ENCODE measurements at places on chromosomes 12 and 14.

DNA sequence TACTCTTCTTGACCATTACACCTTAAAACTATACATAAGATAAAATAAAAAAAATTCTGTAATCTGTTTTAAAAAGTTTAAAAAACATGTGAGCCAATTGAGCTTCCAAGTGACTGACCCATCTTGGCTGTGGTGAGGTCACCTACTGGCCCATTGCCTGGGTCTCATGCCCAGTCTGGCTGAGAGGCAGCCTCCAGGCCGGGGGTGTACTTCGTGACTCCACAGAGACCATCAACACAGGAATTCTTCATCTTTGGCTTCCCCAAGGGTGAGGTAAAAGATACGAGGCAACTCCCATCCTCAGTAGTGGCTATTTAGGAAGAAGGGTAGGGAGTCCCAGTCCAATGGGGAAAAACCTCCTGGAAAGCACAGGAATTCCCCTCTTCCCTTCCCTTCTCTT, 113.2 kb downstream of the APAF1 start:
- no peak for DNase-seq

DNA sequence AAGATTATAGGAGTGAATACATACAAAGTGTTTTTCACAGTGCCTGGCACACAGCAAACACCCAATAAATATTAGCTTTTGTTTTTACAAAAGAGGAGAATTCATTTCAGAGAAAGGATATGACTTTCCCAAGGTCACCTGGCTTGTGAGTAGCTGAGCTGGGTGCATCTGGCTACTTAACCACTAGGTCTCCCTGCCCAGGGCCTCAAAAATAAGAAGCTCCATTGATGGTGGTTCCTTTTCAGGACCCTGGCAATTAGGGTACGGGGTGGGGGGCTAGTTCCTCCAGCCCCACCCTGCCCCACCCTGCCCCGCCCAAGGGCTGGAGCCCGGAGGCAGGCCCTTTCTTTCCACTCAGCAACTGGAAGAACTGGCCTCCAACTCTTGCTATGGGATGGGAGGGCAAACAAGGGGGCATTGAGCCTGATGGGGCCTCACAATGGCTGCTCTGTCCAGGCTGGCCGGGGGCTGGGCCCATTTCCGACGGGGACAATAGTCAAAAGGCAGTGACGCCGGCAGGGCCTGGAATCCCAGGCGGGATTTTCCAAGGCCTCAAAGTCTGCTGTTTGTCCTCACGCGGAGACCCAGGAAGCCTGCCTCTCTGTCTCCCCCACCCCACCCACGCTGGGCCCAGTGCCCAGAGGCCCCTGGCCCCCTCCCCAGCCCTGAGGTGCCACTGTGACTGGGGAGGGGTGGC, 8.2 kb upstream of the ATG101 start:
- no peak for DNase-seq

GRCh38 chr12:93990832-93991803, 157.3 kb upstream of the PLXNC1 start:
- no peak for DNase-seq

DNA sequence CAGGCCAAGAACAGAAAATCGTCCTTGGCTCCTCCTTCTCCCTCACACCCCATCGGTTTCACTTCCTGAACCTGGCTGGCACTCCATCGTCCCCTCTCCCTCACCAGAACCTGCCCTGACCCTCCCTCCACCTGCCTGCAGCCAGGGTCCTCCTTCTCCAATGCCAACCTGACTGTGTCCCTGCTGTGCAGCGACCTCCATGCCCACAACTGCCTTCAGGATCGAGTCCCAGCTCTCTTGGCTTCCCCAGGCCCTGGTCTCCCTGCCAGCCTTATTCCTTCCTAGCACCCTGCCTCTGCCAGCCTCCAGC, 19.8 kb downstream of the HVCN1 start:
- DNase-seq = no peak

GRCh38 chr14:20397511-20397910, 15.8 kb downstream of the TEP1 start:
- DNase-seq = no peak

DNA sequence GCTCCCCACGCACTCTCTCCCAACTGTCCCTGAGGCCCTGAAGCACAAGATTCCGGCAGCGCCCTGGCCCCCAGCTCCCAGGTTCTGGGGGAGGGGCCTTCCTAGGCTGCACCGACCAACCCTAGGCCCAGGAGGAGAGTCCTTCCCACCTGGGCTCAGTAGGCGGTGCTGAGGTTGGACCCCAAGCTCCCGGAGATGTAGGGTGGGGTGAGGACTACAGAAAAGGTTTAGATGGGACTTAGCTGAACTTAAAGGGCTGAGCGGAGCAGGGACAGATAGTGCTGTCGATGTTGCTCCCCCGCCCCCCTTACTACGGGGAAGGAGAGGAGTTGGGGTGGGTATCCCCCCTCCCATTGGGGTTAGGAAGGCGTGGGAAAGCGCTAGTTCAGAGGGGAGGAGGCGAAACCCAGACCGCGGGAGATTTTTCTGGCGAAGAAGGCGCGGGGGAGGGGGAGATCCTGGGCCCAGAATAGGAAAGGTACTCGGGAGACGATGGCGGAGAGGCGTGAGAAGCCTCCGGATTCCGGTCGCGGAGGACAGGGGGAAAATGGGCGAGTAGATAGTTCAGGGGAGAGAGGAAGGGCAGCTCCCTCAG, 4.2 kb upstream of the BAZ2A start:
- no peak for DNase-seq

DNA sequence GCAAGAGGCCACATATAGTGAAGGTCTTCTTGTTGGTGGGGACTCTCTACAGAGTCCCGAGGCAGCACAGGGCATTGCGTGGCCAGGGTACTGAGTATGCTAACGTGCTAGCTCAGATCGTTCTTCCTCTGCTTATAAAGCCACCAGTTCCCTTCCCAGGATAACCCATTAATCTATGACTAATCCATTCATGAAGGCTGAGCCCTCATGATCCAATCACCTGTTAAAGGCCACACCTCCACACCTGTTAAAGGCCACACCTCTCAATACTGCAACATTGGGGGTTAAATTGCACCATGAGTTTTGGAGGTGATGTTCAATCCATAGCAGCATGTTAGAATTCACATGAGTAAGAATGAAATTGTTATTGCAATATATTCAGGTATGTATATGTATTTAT, 12.8 kb upstream of the YARS2 start:
- no peak for DNase-seq

DNA sequence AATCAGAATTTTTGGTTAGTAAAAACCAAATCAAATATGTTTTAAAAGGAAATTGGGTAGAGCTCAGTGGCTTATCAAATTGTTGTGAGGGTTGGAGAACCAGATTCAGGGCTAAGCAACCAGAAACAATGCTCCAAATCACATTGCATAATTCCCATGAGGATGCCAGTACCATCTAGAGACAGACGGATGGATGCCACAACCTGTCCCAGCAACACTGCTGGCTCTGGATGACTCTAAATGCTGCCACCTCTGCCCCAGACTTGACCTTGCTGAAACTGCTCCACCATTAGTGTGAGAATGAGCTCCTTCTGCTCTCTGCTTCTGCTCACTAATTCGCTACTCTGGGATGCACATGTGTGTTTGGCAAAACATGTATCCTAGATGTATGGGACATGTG, 43.9 kb downstream of the FRS2 start:
- DNase-seq = no peak

DNA sequence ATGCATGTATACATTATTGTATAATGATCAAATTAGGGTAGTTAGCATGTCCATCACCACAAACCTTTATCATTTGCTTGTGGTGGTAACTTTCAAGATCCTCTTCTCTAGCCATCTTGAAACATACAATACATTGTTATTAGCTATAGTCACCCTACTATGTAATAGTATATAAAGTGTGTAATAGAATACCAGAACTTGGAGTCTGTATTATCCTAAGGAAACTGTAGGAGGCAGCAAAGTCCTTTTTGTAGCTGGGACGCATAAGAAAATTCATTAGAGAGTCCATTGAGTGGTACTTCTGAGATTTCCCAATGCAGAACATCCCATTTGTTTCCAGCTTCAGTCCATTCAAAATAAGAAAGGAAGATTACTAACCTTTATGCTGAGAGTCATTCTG, 325.9 kb upstream of the LRFN5 start:
- no peak for DNase-seq

GRCh38 chr12:64468966-64469365, 17.0 kb downstream of the TBK1 start:
- DNase-seq = no peak

DNA sequence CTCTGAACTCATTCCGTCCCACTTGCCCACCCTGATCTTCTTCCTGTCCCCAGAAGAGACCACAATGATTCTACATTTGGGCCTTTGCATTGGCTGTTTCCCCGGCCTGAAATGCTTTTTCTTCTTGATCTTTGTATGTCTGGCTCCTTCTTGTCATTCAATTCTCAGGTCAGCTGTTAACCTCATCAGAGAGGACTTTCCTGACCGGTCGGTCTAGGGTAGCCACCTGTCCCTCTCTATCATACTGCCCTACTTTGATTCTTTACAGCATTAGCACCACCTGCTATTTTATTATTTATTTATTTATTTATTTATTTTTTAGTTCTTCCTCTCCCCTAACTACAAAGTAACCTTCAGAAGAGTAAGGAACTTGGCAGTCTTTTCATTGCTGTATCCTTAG, 84.3 kb downstream of the DYRK2 start:
- DNase-seq = no peak

- no peak for DNase-seq
Observed at GRCh38 chr14:103880348-103881267, 33.2 kb upstream of the PPP1R13B start.
